Bronchial smooth muscle cell (primary cell): ENCODE measurements at places on chromosomes 6 and 20. TPM values are rescaled to one million over a fixed set of nuclear protein-coding genes. Genes with fewer than 3 reads are reported as not detected.

Gene ZC3H12D
- 0.09 and 0.16 TPM in 2 replicates for total RNA-seq

Gene ESF1
- total RNA-seq: 15.3 and 19.0 TPM in 2 replicates

Gene C6orf58
- 0.17 TPM in 1 of 2 replicates, not detected in the other for total RNA-seq

Gene RIPOR2
- 0.16 and 0.34 TPM in 2 replicates for total RNA-seq

Gene BCAS1
- total RNA-seq: under 0.01 and 0.09 TPM in 2 replicates

Gene TREM2
- total RNA-seq: 0.09 TPM in 1 of 2 replicates, not detected in the other

Gene DEFB126
- not detected in 2 replicates for total RNA-seq

Gene GMDS
- total RNA-seq: 6.8 and 8.7 TPM in 2 replicates

Gene SLC22A7
- total RNA-seq: not detected in 2 replicates

Gene MYL9
- 7.0 and 8.0 TPM in 2 replicates for total RNA-seq

Gene PNPLA1
- not detected in 2 replicates for total RNA-seq

Gene PPP1R3G
- total RNA-seq: 1.3 and 3.8 TPM in 2 replicates

Gene OPN5
- total RNA-seq: under 0.01 TPM in 2 replicates

Gene CYP24A1
- under 0.01 and 0.09 TPM in 2 replicates for total RNA-seq

Gene HLA-DMB
- total RNA-seq: 0.09 and 0.79 TPM in 2 replicates

Gene GOPC
- total RNA-seq: 22.1 and 38.0 TPM in 2 replicates

Gene SLC17A4
- not detected in 2 replicates for total RNA-seq

Gene NINL
- total RNA-seq: 15.3 and 17.0 TPM in 2 replicates

Gene TOX2
- 1.6 and 1.7 TPM in 2 replicates for total RNA-seq

Gene OXT
- total RNA-seq: not detected in 2 replicates

Gene BPIFB1
- total RNA-seq: not detected in 2 replicates

Gene SIRPB2
- not detected in 2 replicates for total RNA-seq
